ENCODE measurements at places on chromosomes 16 and 17.

GRCh38 chr16:76441876-76442275, 164.7 kb downstream of the CNTNAP4 start:
- no peak overlapping the region for H3K4me3 ChIP-seq
- no peak overlapping the region for H3K27ac ChIP-seq
- H3K36me3 ChIP-seq, result no peaks in the 10 kb centered on the region
- no peaks in the 10 kb centered on the region for H3K4me1 ChIP-seq
- H3K27me3 ChIP-seq, result no peaks in the 10 kb centered on the region
- no peak for DNase-seq

GRCh38 chr17:40818343-40818732, 4.1 kb downstream of the KRT10 start:
- peaks cover 6% of the 10 kb centered on the region for H3K36me3 ChIP-seq
- peaks cover 9% of the 10 kb centered on the region for H3K4me1 ChIP-seq
- no peak for DNase-seq
- H3K27ac ChIP-seq, result peak overlapping the region; percentile 76
- H3K4me3 ChIP-seq, result peak overlapping the region; percentile 70

DNA sequence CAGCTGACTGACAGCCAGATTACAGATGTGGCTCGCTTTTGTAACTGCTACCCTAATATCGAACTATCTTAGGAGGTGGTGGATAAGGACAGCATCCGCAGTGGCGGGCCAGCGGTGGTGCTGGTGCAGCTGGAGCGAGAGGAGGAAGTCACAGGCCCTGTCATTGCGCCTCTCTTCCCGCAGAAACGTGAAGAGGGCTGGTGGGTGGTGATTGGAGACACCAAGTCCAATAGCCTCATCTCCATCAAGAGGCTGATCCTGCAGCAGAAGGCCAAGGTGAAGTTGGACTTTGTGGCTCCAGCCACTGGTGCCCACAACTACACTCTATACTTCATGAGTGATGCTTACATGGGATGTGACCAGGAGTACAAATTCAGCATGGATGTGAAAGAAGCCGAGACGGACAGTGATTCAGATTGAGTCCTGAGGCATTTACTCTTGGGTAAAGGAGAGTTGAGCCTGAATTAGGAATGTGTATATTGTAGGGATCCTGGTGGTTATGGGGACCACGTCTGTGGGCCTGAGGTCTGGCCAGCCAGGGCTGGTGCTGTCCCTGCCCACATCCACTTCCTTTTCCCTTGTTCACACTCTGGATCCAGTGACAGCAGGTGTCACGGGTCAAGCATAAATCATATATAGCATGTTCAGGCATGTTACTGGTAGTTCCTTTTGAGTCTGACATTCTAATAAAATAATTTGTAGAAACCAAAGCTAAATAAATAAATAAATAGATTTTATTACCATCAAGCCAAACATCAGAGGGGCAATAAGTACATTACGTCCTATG, 89.0 kb upstream of the SMURF2 start:
- H3K36me3 ChIP-seq, result no peaks in the 10 kb centered on the region
- H3K27ac ChIP-seq, result no peak overlapping the region
- H3K4me3 ChIP-seq, result no peak overlapping the region
- no peak for DNase-seq
- no peaks in the 10 kb centered on the region for H3K4me1 ChIP-seq
- no peaks in the 10 kb centered on the region for H3K27me3 ChIP-seq

- H3K36me3 ChIP-seq, result no peaks in the 10 kb centered on the region
- peak overlapping the region; percentile 90 for H3K27ac ChIP-seq
- peak; percentile 37 for DNase-seq
- peak overlapping the region; percentile 93 for H3K4me3 ChIP-seq
Observed at GRCh38 chr17:42275527-42276358, 448 bp downstream of the STAT5B start.

DNA sequence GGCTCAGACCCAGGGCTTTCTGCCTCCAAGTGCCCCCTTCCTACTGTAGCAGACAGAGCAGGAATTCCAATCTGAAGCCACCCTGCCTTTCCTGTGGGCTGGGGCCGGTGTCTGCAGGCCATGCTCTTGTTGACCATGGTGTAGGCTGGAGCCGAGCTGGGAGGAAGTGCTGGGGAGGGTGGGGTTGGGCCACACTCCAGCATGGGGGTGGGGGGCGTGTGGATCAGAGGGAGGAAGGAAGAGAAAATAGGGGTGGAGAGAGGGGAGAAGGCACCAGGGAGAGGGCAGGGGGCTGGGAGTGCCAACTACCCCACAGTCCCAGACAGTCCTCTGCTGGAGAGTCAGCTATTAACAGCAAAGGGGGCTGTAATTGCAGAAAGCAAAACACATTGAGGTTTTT, 54.3 kb upstream of the JPH3 start:
- no peaks in the 10 kb centered on the region for H3K4me1 ChIP-seq
- H3K4me3 ChIP-seq, result no peak overlapping the region
- H3K36me3 ChIP-seq, result no peaks in the 10 kb centered on the region
- no peak overlapping the region for H3K27ac ChIP-seq
- no peaks in the 10 kb centered on the region for H3K27me3 ChIP-seq

DNA sequence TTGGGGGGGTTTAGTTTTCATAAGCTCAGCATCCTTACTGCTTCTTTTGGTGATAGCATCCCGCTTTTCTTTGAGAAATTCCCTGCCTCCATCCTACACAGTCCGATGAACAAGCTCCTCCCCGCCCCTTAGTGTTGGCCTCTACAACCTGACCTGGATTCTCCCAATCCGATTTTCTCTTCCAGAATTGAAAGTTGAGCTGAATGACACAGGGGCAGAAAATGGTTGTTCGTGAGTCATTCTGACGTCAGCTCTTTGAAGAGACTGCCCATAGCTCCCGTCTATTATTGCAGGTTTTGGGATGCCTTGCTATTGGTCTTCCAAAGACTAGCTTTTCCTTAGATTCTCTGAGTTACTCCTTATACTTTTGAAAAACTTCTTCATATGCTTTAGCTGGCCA, 279.7 kb downstream of the SLC39A11 start:
- no peaks in the 10 kb centered on the region for H3K4me1 ChIP-seq
- no peak for DNase-seq
- no peaks in the 10 kb centered on the region for H3K27me3 ChIP-seq
- peaks cover 7% of the 10 kb centered on the region for H3K36me3 ChIP-seq
- H3K27ac ChIP-seq, result no peak overlapping the region

DNA sequence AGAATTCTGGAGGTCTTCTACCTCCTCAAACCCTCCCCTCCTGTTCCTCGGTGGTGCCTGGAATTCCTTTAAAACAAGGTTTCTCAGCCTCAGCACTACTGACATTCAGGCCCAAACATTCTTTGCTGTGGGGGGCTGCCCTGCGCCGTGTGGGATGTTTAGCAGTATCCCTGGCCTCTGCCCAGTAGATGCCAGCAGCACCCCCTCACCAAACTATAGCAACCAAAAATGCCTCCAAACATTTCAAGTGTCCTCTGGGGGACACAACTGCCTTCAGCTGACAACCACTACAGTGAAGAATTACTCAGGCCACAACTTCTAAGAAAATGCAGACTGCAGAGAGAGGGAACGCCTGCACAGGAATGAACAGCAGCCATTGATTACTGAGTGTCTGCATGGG, 28.4 kb downstream of the TEKT5 start:
- no peaks in the 10 kb centered on the region for H3K27me3 ChIP-seq
- H3K4me3 ChIP-seq, result no peak overlapping the region
- H3K4me1 ChIP-seq, result no peaks in the 10 kb centered on the region
- no peaks in the 10 kb centered on the region for H3K36me3 ChIP-seq
- no peak for DNase-seq
- H3K27ac ChIP-seq, result no peak overlapping the region

- no peaks in the 10 kb centered on the region for H3K4me1 ChIP-seq
- no peaks in the 10 kb centered on the region for H3K36me3 ChIP-seq
- H3K27me3 ChIP-seq, result no peaks in the 10 kb centered on the region
- no peak for DNase-seq
- H3K27ac ChIP-seq, result no peak overlapping the region
Observed at GRCh38 chr17:45121055-45121454, 11.3 kb downstream of the PLCD3 start.

GRCh38 chr16:57279780-57280638, 4.5 kb downstream of the PLLP start:
- no peak overlapping the region for H3K4me3 ChIP-seq
- no peaks in the 10 kb centered on the region for H3K27me3 ChIP-seq
- DNase-seq, result no peak
- H3K36me3 ChIP-seq, result no peaks in the 10 kb centered on the region
- peaks cover 12% of the 10 kb centered on the region for H3K4me1 ChIP-seq
- no peak overlapping the region for H3K27ac ChIP-seq

DNA sequence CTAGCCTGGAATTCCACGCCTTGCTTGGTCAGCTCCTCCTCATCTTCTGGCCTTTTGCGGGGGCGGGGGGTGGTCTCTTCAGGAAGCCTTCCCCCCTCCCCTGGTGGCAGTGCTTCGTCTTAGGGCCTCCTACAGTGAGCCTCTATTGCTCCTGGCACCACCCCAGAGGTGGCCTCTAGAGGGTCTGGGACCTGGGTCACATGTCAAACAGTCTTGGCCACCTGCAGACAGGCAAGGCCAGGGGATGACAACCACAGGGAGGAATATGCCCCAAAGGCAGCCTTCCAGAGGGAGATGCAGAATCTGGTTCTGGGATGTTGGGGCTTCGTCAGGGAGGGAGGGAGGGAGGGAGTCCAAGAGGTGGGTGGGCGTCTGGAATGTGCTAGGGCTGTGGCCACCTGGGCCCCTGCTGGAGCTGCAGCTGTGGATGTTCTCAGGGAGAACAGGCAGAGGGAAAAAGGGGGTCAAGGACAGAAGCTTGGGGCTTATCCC, 50.6 kb downstream of the SMPD3 start:
- peaks cover 18% of the 10 kb centered on the region for H3K4me1 ChIP-seq
- no peak overlapping the region for H3K27ac ChIP-seq
- H3K27me3 ChIP-seq, result no peaks in the 10 kb centered on the region
- no peak overlapping the region for H3K4me3 ChIP-seq

GRCh38 chr16:83968306-83968851, 335 bp downstream of the NECAB2 start:
- no peak overlapping the region for H3K27ac ChIP-seq
- no peaks in the 10 kb centered on the region for H3K27me3 ChIP-seq
- no peak for DNase-seq
- no peak overlapping the region for H3K4me3 ChIP-seq

- H3K4me1 ChIP-seq, result no peaks in the 10 kb centered on the region
- H3K4me3 ChIP-seq, result no peak overlapping the region
- DNase-seq, result no peak
- H3K27ac ChIP-seq, result no peak overlapping the region
- no peaks in the 10 kb centered on the region for H3K36me3 ChIP-seq
- H3K27me3 ChIP-seq, result no peaks in the 10 kb centered on the region
Observed at GRCh38 chr16:80092681-80093080, 448.1 kb upstream of the DYNLRB2 start.

DNA sequence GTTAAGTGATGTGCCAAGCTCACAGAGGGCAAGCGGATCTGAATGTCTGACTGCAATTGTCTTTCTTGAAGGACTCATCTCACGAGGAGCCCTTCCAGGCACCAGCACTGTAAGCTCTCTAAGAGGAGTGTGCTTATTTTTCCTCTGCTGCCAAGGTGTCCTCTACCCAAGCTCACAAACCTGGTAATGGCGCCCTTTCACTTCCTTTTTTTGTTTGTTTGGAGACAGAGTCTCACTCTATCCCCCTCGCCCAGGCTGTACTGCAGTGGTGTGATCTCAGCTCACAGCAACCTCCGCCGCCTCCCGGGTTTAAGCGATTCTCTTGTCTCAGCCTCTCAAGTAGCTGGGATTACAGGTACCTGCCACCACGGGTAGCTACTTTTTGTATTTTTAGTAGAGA, 233.8 kb downstream of the MAP2K4 start:
- DNase-seq, result no peak
- H3K36me3 ChIP-seq, result no peaks in the 10 kb centered on the region
- no peaks in the 10 kb centered on the region for H3K27me3 ChIP-seq

- H3K4me3 ChIP-seq, result no peak overlapping the region
- H3K27ac ChIP-seq, result no peak overlapping the region
- no peaks in the 10 kb centered on the region for H3K4me1 ChIP-seq
- H3K27me3 ChIP-seq, result no peaks in the 10 kb centered on the region
- no peaks in the 10 kb centered on the region for H3K36me3 ChIP-seq
- no peak for DNase-seq
Observed at GRCh38 chr16:17749706-17750105, 278.9 kb upstream of the XYLT1 start.

All from naive thymus-derived CD4-positive, alpha-beta T cell (primary cell).